ENCODE measurements at places on chromosomes 7 and 10. TPM values are rescaled to one million over a fixed set of nuclear protein-coding genes. Genes with fewer than 3 reads are reported as not detected.

Gene HHEX
- 46.3 TPM for total RNA-seq

Gene ACTL6B
- total RNA-seq = not detected

Gene BLNK
- total RNA-seq = not detected

Gene APBB1IP
- total RNA-seq = not detected

Gene FERD3L
- not detected for total RNA-seq

Data from HepG2 (cell line).